ENCODE measurements at places on chromosomes 1 and 21.

DNA sequence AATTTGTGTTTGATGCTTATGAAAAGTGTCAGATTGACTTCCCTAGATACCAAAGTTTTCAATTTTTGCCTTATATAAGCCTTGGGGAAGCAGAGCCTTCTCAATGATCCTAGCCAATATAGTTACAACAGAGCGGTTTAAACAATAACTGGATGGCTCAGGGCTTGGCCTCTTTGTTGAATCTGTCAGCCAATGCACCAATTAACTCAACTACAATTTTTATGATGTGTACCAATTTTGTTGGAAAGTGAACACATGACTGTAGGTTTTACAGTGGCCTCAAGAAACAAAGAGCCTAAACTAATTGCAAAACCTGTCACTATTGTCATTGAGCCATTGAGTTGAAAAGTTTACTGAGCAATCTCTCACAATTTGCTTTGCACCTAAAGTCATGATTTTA lies 71.6 kb upstream of the RGS18 start:
- no peak for DNase-seq

- no peak for DNase-seq
Observed at GRCh38 chr1:30721812-30722537, 1.4 kb downstream of the MATN1 start.

DNA sequence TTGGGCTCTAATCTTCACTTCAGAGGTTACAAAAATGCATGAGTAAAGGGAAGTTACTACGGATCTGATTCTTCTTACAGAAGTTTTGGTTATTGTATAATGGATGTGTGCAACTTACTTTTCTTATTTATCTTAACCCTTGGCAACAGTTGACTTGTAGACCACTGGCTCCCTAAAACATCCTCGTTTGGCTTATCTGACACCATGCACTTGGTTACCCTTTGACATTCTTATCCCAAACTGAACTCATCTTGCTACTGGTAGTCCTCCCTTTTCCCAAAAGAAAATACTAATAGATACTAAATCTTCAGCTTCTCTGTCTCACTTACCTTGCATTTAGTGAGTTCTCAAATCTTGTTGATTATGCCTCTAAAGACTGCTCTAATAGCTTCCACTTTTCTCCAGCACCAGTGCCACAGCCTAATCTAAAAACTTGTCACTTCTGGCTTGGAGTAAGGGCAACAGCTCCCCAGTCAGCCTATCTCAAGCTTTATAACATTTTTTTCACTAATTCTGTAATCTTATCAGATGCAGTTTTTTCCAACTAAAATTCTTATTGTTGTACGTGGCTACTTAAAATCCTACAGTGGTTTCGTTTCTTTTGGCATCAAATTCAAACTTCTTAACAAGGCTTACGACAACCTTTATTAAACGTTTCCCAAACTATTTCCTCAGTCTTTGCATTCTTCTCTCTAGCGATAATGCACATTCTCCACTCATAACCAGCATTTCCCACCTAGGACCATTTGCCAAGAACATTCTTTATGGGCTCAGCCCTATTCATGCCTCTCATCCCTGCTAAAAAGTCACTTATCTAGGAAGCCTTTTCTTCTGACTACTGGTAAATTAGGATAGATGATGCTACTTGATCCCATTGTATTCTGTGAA lies 204.2 kb downstream of the KCNT2 start:
- no peak for DNase-seq

GRCh38 chr1:212686591-212686990 lies 13.0 kb downstream of the BATF3 start:
- no peak for DNase-seq

DNA sequence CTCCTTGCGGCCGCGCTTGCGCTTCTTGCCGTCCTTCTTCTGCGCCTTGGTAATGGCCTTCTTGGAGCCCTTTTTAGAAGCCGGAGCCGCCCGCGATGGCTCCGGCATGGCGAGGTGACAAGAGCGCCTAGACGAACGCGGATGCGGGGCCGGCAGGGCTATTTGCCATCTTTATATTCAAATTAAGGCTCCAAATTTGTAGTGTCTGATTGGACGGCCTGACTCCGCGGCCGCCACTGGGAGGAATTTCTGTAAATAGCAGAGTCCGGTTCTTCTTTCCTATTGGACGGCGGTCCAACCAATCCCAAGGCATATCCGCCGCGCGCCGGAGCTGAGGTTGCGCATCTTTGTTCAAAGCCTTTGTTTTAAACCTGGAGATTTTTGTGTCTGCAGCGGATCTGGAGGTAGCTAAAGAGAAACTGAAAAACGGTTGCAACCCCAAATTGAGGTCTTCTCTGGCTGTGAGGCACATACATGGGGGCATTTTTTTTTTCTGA lies 22.6 kb upstream of the RNF187 start:
- DNase-seq: no peak

DNA sequence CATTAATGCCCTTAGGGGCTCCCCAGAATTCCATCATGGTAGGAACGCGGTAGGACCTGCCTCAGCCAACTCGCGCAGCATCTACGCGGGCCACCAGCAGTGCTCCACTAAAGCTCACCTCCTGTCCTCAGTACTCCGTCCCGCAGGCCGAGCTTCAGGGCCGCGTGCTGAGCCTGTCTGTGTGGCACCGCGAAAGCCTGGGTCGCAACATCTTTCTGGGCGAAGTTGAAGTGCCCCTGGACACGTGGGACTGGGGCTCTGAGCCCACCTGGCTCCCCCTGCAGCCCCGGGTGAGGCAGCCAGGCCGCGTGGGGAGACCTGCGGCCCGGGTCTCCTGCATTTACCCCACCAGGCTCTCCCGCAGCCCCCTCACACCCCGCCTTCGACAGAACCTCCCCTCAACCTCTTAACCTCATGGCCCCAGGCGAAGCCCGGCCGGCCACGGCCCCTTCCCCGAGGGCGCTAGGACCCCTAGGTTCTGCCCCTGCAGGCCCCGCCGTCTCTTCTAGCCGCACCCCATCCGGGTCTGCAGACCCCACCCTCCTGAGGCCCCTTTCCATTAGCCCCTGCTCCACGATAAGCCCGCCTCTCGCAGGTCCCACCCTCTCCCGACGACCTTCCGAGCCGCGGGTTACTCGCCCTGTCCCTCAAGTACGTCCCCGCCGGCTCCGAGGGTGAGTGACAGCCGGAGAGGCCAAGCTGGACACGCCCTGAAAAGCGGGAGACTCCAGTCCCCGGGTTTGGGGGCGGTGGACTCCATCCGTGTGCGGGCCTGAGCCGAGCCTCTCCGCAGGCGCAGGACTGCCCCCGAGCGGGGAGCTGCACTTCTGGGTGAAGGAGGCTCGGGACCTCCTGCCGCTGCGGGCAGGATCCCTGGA lies 9.1 kb downstream of the SYTL1 start:
- no peak for DNase-seq

GRCh38 chr1:101073836-101074235 lies 48.3 kb upstream of the DPH5 start:
- DNase-seq: no peak
